ENCODE measurements at places on chromosomes 6 and 20. TPM values are rescaled to one million over a fixed set of nuclear protein-coding genes. Genes with fewer than 3 reads are reported as not detected.

The OR2H2 gene
- total RNA-seq = not detected

- no peak for DNase-seq
These were observed 92.1 kb downstream of the PHACTR3 start for GRCh38 chr20:59696476-59696875.

DNA sequence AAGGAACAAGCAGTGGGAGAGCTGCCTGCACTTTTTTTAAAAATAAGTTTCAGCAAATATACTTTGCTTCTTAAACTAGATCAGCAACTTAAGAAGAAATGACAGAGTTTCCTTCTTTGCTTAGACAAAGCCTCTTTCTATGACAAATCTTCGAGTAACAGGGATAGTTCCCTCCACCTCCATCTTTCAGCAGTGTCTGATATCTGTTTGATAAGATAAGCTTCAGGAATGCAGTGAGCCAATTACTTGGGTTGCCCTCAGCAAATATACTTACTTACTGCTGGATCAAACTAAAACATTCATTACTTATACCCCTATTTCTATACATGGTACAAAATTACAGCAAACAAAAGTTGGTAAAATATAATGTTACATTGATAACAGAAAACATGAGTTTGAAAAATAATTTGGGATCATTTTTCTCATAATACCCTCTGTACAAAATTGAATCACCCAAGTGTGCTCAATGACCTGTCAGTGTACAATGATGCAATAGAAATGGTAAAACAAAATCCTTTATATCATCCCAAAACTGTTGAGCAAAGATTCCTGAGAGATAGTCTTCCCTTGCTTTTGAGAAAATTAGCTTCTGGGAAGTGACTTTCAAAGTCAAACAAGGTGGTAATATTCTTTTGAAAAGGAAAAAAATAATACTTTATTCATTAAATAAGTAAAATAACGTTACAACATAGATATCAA, 24.5 kb downstream of the FRK start:
- DNase-seq = no peak

DNA sequence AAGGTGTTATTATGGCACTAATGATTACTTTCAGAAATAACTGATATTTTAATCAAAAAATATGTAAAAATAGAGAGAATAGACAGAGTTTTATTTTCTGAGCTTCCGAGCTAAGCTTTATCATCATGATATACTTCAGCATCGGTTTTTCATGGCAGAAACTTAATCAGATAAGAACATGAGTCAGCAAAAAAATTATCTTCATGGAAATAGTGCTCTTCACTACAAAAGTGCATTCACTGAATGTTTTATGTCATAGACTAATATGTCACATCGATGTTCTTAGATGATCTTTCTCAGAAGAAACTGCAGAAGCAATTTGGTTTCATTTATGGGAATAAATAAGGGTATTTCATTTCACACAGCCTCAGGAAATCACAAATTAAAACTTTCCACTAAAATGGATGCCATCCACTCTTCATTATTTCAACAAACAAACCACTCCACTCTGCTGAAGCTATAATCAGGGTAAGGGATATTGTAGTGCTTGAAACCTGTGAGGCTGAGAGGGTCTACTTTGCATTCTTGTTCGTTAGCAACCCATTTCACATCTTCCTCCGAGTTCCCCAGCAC, 10.2 kb upstream of the MAP3K7 start:
- no peak for DNase-seq

The MLIP gene
- 0.20 TPM for total RNA-seq

- DNase-seq = no peak
These were observed 8.5 kb upstream of the C6orf141 start for GRCh38 chr6:49541936-49542335.

DNA sequence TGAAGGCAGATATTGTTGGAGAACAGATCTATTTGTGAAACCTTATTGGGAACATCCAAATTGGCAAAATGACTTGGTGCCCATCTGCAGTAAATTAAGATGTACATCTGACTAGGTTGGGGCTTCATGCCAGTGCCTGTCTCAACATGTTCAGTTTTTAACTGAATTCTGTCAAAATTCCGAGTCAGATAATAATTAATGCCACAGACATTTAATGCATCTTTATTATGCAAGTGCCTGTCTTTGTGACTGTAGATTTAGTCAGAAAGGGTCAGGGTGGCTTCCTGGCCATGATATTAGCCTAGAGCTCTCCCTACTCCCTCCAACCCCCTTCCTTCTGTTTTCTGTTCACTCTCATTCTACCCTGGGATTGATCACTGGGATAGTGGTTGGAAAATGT, 199.3 kb upstream of the FLRT3 start:
- no peak for DNase-seq

- no peak for DNase-seq
These were observed 25.4 kb upstream of the SYNJ2 start for GRCh38 chr6:157956171-157956730.

The PRSS35 gene
- total RNA-seq = 1.3 TPM

DNA sequence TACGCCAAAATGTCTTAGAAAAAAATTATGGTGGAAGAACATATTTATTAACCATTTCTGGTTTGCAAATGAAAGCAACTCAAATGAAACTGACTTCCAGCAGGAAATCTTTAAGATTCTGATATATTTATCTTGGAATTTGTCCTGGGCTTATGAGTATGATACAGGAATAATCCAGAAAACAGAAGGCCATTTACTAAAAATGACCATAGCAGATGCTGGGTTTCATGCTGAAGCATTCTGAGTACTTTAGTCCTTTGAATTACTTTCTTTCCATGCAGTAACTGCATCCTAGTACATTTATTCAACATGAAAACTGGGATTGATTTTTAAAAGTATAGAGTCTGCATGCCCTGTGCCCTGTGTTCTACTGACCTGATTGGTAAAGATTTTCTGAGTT, 172.4 kb downstream of the CLVS2 start:
- DNase-seq = no peak

GRCh38 chr20:37915434-37915787, 12.5 kb downstream of the VSTM2L start:
- DNase-seq = no peak

The TSPO2 gene
- total RNA-seq = not detected

GRCh38 chr6:157229132-157229618, 94.1 kb downstream of the TMEM242 start:
- DNase-seq = no peak

- DNase-seq = no peak
These were observed 133.7 kb downstream of the MYO6 start for GRCh38 chr6:75882734-75883133.

- DNase-seq = no peak
These were observed 402.3 kb downstream of the NKAIN2 start for GRCh38 chr6:124205921-124206320.

- DNase-seq = no peak
These were observed 619 bp upstream of the PDE7B start for GRCh38 chr6:135850882-135851281.

The FAM50B gene
- 13.1 TPM for total RNA-seq

The HMGCLL1 gene
- total RNA-seq = 4.2 TPM

- no peak for DNase-seq
These were observed 70.2 kb upstream of the CCDC167 start for GRCh38 chr6:37569743-37570481.

GRCh38 chr6:56435326-56435725, 187.9 kb upstream of the COL21A1 start:
- no peak for DNase-seq

DNA sequence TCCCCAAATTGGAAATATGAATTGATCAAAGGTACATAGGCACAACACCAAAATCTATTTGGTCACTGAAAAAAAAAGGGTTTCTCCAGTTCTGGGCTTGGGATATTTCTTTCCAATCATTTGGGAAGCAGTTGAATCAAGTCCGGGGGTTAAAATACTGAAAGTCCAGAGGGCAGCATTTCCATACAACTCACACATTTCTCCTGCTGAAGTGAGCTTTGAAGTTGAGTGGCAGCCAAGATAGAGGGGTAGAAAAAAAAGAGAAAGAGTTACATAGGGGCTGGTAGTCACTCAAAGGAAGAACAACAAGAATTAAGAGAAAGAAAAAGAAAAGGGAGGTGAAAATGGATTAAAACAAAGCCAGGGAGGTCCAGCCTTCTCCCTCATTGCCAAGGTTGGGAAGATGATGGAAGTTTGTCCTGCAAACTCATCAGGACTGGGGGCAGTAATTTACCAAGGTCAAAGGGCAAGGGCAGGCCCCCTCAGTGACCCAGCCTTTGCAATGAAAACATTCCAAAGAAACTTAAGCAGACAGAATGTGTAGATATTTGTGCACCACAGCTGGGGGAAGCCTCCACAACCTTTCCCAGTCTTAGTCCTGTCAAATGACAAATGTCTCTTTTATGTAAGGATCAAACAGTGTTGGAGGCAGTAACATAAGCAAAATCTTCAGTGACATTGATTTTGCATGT, 525.3 kb upstream of the JARID2 start:
- no peak for DNase-seq

DNA sequence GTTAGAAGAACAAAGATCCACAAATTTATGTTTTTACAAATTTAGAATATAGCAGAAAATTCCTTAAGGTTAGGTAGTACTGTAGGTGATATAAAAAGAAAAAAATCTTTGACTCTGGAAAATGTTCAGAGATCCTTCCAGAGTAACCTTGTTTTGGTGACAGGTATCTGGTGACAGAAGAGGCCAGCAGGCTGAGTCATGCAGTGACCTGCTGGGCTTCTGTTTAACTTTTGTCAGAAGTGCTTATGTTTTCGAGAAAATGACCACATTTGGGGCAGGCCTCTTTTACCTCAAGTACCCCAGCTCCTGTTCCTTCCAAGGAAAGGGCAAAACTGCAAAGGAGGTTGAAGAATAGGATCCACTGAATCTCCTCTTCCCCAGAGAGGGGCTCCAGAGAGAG, 10.5 kb upstream of the CLDN20 start:
- no peak for DNase-seq

- no peak for DNase-seq
These were observed at the start of gene OR10C1 for GRCh38 chr6:29439006-29439405. TSS of gene OR10C1 (plus strand) at chr6:29439306. CDS start at chr6:29440016, 710 bp downstream.
